ENCODE measurements at places on chromosomes 6 and 20.

- DNase-seq = no peak
Measured at GRCh38 chr6:123589317-123589716, 47.4 kb downstream of the TRDN start.

DNA sequence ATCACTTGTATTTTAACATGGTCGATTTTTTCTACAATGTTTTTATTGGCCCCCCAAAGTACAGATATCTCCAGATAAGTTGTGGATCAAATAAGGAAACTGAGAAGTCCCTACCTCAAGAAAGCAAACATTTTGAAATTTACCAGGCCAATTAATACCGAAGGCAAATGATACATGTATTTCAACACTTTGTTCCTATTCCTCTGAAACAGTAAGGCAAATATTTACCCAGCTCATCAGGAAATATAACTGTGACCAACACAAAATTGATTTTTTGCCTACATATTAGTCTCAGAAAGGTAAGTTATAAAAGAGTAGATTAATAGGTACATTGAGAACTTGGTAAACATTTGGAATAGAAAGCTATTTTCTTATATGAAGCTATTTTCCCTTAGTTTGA, 51.3 kb upstream of the ADGRF5 start:
- DNase-seq = no peak

DNA sequence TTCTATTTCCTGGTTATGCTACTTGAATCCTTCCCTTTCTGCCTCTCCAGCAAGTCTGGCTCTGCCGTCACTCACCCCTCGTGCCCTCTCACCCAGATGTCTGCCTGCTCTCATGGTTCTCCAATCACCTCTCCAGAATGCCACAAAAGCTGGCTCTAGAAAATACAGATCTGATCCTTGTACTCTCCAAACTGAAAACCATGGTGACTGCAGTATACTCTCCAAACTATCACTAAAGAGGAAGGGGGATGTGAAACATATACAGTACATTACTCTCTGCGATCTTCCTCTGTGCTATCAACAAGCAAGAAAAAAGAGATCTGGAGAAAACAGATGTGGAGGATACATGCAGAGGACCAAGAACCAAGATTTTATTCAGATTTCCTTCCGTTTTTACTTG, 91.1 kb downstream of the ATXN1 start:
- no peak for DNase-seq

DNA sequence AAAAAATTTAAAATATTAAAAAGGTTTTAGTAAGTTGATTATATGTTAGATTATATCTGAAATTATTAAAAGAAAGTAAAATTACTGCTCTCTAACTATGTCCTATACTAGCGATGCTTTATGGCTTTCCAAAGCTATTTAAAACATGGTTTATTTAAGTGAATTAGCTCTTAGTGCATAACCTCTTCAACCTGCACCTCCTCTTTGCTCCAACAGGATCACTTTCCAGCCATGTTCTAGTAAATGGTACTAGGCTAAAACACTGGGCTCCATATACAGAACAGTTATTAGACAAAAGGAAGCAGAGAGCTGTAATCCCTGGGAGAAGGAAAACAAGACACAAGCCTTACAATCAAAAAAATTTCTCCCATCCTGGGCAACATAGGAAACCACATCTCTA, 314.9 kb upstream of the ECI2 start:
- no peak for DNase-seq

- no peak for DNase-seq
Measured at GRCh38 chr6:160519603-160520042, 144.5 kb downstream of the LPA start.

DNA sequence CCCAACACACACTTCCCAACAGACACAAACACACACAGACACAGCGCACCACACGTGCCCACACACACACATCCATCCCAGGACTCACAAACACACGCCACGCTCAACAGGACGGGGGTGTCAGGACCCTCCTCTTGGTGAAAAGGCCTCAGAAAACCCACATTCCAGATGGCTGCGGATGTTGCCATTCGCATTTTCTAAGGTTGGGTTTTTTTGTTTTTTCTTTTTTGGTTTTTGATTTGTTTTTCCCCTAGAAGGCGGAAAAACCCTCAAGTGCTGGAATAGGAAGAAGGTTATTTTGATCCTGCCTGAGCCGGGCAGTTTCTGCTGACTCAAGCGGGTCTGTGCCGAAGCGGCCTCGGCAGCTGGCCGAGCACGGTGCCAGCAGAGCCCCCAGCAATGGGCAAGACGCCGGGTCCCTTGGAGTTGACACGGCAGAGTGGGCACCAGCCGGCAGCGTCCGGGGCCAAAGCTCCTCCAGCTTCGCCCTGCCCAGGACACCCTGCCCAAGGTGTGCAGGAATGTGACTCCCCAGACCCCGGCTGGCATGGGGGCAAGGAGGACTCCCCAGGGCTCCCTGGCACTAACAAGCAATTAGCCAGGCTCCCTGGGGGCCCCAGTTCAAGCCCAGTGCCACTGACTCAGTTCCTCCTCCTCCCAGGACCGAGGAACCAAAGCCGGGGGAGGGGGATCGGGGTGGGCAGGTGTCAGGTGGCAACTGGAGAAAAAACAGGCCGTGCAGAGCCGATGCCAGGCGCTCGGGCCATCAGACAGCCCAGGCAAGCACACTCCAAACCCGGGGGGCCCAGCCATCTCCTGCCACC, 40.9 kb upstream of the ZBP1 start:
- DNase-seq = peak; percentile 86

- DNase-seq = no peak
Measured at GRCh38 chr20:49989234-49990065, 6.7 kb downstream of the SNAI1 start.

GRCh38 chr6:169099411-169100202, 154.0 kb downstream of the THBS2 start:
- DNase-seq = no peak

GRCh38 chr20:60304026-60304590, 345.9 kb downstream of the CDH26 start:
- DNase-seq = peak; percentile 65

DNA sequence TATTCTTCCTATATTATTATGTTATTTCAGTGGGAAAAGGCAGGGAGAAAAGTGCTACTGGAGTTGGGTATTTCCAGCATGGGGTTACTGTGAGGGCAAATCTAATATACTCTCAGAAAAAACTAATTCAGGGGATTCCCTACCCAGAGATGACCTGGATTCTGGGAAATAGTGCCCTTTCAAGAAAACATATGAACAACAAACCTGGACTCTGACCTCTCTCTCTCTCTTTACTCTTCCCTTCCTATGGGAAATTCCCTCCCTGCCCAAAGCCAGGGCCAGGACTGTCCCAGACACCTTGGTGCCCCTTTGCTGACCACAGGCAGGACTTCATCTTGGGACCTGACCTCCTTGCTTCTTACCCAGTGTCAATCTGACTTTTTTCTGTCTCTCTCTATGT, 1.6 kb upstream of the UBD start:
- no peak for DNase-seq

- DNase-seq = no peak
Measured at GRCh38 chr20:23234311-23235078, 116.1 kb upstream of the NXT1 start.

DNA sequence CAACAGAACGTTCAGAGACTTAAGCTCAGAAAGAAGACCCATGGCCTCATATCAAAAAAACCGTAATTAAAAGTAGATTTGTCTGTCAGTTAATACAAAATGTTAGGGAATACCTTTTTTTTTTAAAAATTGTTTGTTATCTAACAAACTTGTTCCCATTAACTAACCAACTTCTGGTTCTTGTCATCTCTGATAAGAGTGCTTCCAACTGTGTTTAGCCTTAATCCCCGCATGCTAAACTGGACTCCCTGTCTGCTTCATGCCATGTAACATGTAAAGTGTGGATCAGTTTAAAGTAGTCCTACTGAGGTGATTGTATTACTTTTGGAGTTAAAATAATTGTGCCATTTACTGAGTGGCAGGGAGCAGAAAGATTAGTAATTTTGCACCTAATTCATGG, 6.3 kb downstream of the JARID2 start:
- DNase-seq = no peak

DNA sequence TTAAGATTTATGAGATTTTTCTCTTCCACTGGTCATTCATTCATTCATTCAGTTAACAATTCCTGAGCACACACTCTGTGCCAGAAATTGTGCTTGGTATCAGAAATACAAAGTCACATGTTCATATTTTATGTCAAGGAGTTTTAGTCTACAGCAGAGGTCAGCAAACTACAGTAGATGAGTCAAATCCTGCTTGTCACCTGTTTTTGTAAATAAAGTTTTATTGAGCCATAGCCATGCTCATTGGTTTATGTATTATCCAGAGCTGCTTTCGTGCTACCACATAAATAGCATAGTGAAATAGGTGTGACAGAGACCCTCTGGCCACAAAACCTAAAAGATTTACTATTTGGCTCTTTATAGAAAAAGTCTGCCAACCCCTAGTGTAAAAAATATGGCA, 46.8 kb downstream of the THEMIS start:
- DNase-seq = no peak

DNA sequence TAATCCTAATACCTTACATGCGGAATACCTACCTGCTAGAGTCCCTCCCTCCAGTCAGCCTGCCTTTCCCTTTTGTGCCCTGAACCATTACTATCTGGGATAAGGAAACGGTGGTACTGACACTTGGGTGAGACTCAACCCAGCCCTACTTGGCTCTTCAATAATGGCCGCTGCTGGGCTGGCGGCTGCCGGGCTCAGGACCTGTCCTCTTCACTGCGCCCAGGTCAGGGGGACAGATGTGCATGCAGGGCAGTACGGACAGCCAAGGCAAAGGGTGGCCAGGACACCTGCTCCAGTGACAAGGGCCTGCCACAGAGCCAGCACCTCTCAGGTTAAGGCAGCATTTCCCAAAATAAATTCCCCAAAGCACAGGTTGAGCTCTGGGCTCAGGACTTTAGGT, 29.9 kb downstream of the UBE2V1 start:
- DNase-seq = peak; percentile 80

- no peak for DNase-seq
Measured at GRCh38 chr20:22245139-22245538, 339.2 kb downstream of the FOXA2 start.

GRCh38 chr20:9329355-9330101, 184.9 kb upstream of the LAMP5 start:
- DNase-seq = no peak

GRCh38 chr6:37607944-37608343, 89.7 kb downstream of the MDGA1 start:
- no peak for DNase-seq

DNA sequence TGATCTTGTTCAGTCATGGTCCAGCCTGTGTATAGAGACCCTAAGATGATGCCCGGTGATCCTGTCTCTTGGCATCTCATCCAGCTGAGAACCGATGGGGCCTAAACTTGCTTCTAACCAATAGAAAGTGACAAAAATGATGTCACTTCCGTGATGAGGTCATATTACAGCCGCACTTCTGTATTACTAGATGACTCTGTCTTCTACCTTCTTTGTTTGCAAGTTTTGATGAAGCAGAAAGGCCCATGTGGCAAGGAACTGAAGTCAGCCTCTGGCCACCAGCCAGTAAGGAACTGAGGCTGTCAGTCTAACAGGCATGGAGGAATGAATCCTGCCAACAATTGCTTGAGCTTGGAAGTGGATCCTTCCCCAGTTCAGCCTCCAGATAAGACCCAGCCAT, 32.8 kb upstream of the HLA-C start:
- DNase-seq = no peak

GRCh38 chr6:42045538-42046460, 4.5 kb upstream of the TAF8 start:
- DNase-seq = peak; percentile 93

GRCh38 chr20:36181934-36182603, 27.5 kb downstream of the EPB41L1 start:
- no peak for DNase-seq

DNA sequence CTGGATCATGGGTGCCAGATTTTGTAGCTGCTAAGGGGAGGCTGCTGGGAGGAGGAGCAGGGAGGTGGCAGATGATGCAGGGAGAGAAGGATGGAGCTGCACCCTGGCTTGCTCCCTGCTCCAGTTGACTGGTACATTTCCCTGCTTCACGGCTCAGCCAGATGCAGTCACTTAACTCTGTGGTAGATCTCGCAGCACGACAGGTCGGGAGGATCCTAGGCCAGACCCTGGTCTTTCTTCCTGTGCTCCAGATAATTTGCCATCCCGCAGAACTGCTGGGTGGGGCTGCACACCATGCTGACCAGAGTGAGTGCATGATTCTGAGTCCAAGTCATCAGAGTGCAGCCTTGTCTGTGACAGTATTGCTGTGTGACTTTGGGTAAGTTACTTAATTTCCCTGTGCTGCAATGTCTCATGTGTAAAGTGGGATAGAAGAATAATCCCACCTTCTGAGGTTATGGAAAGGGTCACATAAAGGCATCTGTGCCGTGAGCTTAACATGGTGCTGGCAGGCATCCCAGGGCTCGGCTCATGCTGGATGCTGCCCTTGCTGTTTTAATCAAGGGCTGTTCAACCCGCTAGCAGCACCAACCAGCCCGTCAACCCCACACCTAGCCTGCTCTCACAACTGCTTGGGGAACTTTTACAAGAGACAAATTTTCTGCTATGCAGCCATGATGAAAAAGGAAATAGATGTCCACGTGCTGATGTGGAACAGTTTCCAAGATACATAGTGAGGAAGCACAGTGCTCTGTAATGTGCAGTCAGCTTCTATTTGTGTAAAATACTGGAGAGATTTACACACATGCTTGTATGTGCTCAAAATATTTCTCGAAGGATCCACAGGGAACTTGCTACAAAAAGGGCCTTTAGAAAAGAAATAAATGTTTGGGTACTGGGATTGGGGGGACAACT, 257.9 kb downstream of the CDH26 start:
- DNase-seq = peak; percentile 72

DNA sequence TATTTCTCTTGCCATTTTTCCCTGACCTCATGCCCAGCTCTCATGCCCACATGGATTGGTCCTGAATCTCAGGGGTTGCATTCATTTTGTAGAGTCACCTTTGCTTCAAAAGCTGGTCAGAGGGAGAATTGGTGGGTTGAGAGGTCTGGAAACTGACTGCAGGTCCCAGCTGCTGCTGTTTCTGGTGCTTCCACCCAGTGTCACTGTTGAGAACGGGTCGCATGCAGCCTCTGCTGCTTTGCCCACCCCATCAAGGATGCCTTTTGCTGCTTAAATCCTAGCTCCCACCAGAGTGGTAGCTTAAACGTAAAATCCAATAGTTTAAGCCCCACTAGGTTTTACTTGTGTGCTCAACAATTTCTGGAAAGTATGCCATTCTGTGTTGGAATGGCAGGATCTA, 211.4 kb upstream of the TSHZ2 start:
- DNase-seq = no peak

- DNase-seq = no peak
Measured at GRCh38 chr6:98875375-98875774, 41.0 kb downstream of the POU3F2 start.

GRCh38 chr6:100463630-100464161, 1.0 kb downstream of the SIM1 start:
- DNase-seq = no peak

- DNase-seq = no peak
Measured at GRCh38 chr6:58198301-58198700, 880.9 kb downstream of the PRIM2 start.

- DNase-seq = no peak
Measured at GRCh38 chr6:44179648-44180047, 21.0 kb downstream of the CAPN11 start.
